ENCODE measurements at places on chromosomes 1 and 21.

GRCh38 chr21:44962403-44962966 lies 22.7 kb downstream of the SLX9 start:
- no peak for DNase-seq

- no peak for DNase-seq
These were observed 134.3 kb upstream of the C1orf174 start for GRCh38 chr1:4034318-4034887.

DNA sequence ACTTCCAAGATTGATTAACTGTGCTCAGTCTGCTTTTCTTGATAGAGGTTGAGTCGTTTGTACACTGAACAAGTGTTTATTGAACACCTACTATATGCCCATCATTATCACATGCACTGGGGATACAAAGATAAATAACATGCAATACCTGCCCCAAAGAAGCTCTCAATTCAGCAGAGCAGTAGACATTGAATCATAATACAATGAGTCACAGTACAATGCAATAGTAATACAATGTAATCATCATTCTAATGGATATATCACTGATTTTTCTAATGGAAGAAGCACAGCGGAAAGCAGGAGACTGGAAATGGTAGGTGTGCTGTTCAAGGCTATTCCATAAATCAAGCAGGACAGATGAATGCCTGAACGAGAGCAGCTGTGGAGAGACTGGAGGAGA lies 3.7 kb upstream of the SEC16B start:
- no peak for DNase-seq

DNA sequence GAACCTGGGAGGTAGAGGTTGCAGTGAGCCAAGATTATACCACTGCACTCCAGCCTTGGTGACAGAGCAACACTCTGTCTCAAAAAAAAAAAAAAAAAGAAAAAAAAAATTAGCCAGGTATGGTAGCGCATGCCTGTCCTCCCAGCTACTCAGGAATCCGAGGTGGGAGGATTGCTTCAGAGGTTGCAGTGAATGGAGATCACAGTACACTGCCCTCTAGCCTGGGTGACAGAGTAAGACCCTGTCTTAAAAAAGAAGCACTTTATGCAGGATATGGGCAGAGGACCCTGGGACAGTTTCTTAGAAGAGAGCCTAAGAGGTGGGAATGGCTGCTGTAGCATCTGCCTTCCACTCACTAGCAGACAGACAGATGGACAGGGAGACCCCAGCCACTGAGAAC lies 23.0 kb downstream of the IQGAP3 start:
- no peak for DNase-seq

- DNase-seq, result no peak
These were observed 37.0 kb downstream of the SERBP1 start for GRCh38 chr1:67393240-67393639.

DNA sequence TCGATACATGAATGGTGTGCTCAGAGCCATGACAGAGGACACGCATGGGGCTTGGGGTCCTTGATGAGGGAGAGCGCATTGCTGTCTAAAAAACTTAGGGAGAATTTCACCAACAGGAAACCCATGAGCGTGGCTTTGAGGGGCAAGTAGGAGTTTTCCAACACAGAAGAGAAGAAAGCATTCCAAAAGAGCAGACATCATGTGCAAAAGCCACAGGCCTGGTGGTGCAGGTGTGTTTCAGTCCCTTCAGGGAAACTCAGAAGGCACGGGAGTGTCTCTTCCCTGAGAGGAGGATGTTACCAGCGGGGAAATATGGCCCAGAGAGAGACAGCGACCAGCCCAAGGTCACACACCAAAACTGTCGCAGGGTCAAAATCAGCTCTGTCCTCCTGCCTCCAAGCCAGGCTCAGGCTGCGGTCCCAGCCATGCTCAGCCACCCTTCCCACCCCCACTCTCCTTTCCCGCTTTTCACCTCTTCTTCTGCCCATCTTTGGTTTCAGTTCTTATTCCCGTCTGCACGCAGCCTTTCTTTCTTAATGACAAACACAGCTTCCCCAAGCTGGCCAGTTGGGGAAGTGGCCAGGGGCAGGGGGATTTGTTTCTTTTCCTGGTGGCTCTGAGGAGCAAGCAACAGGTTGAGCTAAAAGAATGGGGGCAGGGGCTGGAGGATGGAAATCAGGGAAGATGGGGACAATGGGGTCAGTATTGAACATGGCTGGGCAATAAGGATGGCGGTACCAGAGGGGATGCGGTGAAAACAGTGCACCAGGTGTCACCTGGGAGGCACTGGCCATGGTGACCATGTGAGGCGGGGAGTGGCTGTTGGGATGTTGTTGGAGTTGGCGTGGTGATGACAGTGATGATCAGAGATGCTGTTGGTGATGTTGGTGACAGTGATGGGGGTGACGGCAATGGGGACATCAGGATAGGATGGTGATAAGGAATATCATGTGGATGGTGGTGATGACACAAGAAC lies 10.3 kb downstream of the LAPTM5 start:
- no peak for DNase-seq

DNA sequence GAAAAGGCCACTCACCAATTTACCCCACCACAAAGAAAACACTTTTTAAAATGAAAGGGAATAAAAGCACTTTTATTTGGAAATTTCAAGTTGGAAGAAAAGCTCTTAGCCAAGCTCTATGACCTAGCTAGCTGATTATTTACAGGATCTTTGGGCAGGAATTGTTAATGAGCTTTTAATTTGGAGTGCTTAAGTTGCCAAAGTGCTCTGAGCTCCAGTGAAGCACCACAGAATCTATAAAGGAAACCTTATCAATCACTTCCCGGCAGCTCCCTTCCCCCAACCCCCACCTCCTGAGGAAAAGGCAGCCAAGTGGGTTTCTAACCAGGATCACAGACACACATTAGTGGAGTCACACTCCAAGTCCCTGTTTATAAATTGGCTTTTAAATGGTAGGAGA lies 1.5 kb downstream of the ERI3 start:
- no peak for DNase-seq

DNA sequence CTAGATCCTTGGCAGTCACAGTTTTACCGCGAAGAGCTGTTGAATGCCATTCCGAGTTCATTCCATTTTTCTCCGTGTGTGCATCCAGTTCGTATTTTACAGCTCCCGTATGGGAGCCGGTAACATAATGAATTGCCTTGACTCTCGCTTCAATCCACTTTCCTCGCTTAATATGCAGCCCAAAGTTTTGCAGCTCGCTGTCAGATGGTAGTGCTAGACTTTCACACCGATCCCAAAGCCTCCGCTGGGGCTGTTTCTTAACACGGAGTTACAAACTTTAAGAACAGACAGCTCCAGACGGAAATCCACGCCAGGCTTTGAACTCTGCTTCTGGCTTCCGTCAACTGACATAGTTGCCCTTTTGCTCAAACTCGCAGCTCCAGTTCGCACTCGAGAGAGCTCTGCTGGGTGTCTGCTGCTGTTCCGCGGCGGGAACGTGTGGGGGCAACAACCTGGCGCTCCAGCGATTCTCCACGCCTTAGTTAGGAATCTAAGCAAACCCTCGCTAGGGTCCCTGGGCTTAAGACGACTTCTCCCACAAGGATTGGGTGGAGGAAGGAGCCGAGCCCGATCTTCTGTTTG lies 3.5 kb upstream of the ARID1A start:
- DNase-seq, result peak; percentile 98

DNA sequence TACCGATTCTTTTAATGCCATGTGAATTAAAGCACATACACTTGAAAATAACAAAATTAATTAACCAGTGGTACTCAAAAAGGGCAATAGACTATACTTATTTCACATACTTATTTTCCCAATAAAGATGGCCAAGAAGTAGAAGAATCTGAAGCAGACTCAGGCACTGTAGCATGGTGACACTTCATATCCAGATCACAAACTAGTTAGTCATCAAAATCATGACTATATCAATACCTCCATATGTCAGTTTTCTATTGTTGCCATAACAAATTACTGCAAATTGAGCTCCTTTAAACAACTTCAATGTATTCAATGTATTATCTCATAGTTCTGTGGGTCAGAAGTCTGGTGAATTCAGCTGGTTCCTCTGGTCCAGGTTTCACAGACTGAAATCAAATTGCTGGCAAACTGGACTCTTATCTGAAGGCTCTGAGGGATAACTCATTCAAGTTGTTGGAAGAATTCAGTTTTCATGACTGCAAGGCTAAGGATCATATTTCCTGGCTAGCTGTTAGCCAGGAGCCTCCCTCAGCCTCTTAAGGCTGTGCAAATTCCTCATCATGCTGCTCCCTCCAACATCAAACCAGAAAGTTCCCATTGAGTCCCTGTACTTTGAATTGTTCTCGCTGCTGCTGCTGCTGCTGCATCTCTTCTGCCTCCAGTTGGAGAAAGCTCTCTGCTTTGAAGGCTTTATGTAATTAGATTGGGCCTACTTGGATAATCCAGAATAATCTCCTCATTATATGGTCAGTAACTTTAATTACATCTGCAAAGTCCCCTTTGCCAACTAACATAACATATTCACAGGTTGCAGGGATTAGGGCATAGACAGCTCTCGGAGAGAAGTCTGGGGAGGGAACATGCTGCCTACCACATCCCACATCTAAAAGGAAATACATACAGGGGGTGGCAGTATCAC lies 91.5 kb downstream of the MRPL39 start:
- DNase-seq, result no peak

Measured in NCI-H1105 treated with DMSO at 0.1 percent for 48 hours (cell line).